ENCODE measurements at places on chromosomes 1 and 21. TPM values are rescaled to one million over a fixed set of nuclear protein-coding genes. Genes with fewer than 3 reads are reported as not detected.
A peak's percentile ranks its signal among the peaks of the same experiment; 100 is the strongest.

DNA sequence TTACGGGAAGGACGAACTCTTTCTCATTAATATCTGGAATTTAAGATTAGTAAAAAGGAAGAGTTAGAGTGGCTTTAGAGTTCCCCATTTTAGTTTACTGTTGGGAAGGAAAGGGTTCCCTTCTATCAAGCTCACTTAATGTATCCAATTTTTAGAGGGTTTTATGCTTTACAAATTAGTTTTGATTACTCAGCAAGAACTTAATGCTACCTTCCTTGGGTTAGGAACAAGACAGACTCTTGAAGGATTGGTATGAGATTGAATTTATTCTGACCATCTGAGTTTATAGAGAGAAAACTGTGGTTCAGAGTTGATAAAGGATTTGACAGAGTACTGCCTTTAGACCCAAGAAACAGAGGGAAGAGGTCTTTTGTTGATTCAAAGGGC, 29.5 kb upstream of the RGS4 start:
- H3K27ac ChIP-seq = no peak overlapping the region
- DNase-seq = no peak
- no peaks in the 10 kb centered on the region for H3K36me3 ChIP-seq
- peaks cover 21% of the 10 kb centered on the region for H3K4me1 ChIP-seq
- H3K27me3 ChIP-seq = no peaks in the 10 kb centered on the region
- no peak overlapping the region for H3K4me3 ChIP-seq

DNA sequence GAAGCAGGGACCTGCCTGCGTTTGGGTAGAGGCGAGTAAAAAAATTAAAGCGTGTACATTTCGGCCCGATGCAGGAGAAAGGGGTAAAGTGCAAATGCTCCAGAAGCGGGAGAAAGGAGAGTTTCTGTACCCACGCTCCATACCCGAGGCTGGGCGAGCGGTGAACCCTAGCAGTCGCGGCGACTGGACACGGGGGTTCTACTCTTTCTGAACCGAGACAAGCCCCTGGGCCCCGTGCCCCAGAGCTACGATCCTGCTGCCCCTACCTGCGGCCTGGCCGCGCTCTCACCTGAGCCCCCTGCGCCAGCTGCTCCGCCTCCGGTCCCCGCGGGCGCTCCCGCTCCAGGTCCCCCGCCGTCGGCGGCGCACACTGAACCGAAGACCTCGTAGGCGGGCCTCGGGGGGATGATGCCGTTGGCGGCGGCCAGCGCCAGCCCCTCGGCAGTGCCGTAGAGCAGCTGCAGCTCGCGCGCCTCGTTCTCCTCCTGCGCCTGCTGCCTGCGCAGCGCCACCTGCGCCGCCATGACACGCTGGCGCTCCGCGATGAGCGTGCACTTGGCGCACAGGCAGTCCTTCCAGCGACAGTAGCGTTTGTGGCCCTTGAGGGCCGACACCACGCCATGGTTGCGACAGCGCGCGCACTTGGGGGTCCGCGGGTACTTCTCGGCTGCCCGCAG, 2.4 kb downstream of the DMRTA2 start:
- no peak overlapping the region for H3K27ac ChIP-seq
- H3K27me3 ChIP-seq = peaks cover 100% of the 10 kb centered on the region
- no peak overlapping the region for H3K4me3 ChIP-seq
- peaks cover 3% of the 10 kb centered on the region for H3K4me1 ChIP-seq
- H3K36me3 ChIP-seq = no peaks in the 10 kb centered on the region

IGSF3 gene
- total RNA-seq = 2.2 TPM

RHEX gene
- total RNA-seq = not detected

KRTAP12-2 gene
- total RNA-seq = not detected

DNA sequence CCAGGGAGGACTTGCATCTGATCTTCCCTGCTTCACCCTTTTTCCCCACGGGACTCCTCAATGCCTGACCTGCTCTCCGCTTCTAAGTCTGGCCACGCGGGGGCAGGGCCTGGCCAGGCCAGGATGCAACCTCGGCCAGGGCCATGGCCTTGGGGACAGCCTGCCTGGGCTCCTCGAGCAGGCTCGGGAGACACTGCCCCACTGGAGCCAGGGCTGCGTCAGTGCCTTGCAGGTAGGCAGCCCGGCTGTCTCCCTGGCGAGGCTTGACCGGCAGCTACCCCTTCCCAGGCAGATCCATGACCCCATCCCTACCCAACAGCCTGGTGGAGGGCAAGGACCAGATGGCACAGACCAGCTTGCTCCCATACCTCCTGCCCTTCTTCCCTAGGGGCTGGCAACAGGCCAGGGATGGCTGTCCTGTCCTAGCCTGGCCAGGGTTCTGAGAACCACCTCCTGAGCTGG, 2.7 kb upstream of the PRDM16 start:
- peaks cover 71% of the 10 kb centered on the region for H3K27me3 ChIP-seq
- H3K27ac ChIP-seq = no peak overlapping the region
- no peaks in the 10 kb centered on the region for H3K4me1 ChIP-seq
- no peak overlapping the region for H3K4me3 ChIP-seq

GRCh38 chr1:153869486-153869885, 53.3 kb downstream of the GATAD2B start:
- no peak for DNase-seq
- H3K27ac ChIP-seq = no peak overlapping the region
- H3K36me3 ChIP-seq = no peaks in the 10 kb centered on the region
- no peaks in the 10 kb centered on the region for H3K4me1 ChIP-seq

- no peaks in the 10 kb centered on the region for H3K27me3 ChIP-seq
- no peak overlapping the region for H3K27ac ChIP-seq
- no peaks in the 10 kb centered on the region for H3K4me1 ChIP-seq
- no peaks in the 10 kb centered on the region for H3K36me3 ChIP-seq
Observed at GRCh38 chr1:199878823-199879222, 148.7 kb upstream of the NR5A2 start.

RGL1 gene
- 35.3 TPM for total RNA-seq

CD84 gene
- not detected for total RNA-seq

GRCh38 chr1:15070145-15070748, 83.3 kb upstream of the TMEM51 start:
- H3K4me1 ChIP-seq = no peaks in the 10 kb centered on the region
- no peak overlapping the region for H3K27ac ChIP-seq
- no peak overlapping the region for H3K4me3 ChIP-seq
- no peaks in the 10 kb centered on the region for H3K27me3 ChIP-seq
- no peaks in the 10 kb centered on the region for H3K36me3 ChIP-seq
- no peak for DNase-seq

CD1E gene
- total RNA-seq = not detected

OR2T29 gene
- not detected for total RNA-seq

DNA sequence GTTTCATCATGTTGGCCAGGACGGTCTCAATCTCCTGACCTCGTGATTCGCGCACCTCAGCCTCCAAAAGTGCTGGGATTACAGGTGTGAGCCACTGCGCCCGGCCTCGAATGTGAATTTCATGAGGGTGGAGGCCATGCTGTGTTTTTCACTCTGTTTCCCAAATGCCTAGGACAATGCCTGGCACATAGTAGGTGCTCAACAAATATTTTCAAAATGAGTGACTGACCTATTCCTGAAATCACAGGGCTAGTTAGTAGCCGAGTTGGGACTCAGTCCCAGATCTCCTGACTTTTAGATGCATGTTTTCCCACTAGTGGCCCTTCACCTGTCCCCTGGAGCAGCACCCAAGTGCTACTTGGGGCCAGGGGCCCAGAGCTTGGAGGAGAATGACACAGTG, 6.4 kb upstream of the GPR37L1 start:
- H3K4me1 ChIP-seq = no peaks in the 10 kb centered on the region
- peaks cover 3% of the 10 kb centered on the region for H3K27me3 ChIP-seq
- H3K27ac ChIP-seq = no peak overlapping the region
- H3K36me3 ChIP-seq = no peaks in the 10 kb centered on the region

ATP5PO gene
- 190 TPM for total RNA-seq

DNA sequence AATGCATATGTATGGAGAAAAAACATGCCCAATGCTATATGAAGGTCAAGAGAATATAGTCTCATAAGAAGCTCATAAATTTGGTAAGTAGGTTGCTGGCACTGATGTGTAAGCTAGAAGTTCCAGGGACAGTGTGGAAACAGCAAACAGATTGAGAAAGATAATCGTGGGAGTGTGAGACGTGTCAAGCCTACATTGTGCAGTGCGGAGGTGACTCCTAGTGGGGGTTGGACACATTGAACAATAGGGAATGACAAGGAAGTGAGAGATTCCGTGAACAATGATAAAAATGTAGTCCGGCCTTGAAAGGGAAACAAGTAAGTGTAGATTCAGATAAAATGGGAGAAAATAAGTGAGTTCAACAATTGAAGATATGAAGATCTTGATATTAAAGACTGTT, 788.4 kb upstream of the PRMT6 start:
- no peaks in the 10 kb centered on the region for H3K27me3 ChIP-seq
- H3K27ac ChIP-seq = no peak overlapping the region
- no peaks in the 10 kb centered on the region for H3K4me1 ChIP-seq
- H3K36me3 ChIP-seq = no peaks in the 10 kb centered on the region

GRCh38 chr1:20048563-20048962, 21.4 kb upstream of the PLA2G5 start:
- no peaks in the 10 kb centered on the region for H3K36me3 ChIP-seq
- H3K4me3 ChIP-seq = no peak overlapping the region
- H3K27me3 ChIP-seq = no peaks in the 10 kb centered on the region
- DNase-seq = no peak

FAM229A gene
- total RNA-seq = 11.6 TPM

DNA sequence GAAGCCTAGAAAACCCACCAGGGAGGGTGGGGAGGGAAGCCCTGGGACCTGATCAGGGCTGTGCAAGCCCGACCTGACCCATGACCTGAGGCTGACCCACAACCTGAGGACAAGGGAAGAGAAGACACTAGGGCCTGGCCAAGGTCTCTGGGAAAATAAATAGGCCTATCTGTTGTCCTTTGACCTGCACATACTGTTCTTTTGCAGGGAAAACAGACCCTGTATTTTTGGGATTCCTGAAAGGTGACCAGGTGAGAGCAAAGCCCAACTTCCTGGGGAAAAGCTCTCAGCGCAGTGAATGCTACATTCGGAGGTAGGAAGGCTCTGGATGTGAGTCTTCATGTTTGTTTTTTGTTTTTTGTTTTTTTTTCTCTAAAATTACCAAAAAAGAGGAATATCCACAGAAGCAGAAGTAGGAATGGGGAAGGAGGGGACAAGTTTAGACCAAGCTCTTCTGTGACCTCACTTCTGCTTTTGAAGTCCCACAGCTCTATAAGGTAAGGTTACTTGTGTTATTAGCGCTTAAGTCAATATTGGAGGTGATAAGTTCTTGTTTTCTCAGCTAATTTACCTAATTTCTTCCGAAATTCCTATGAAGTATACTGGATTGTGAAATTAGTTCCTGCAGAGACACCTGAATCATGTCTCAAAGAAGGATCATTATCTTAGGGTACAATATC, 26.2 kb upstream of the LYST start:
- no peak for DNase-seq
- H3K27ac ChIP-seq = no peak overlapping the region
- H3K27me3 ChIP-seq = no peaks in the 10 kb centered on the region
- no peaks in the 10 kb centered on the region for H3K4me1 ChIP-seq
- H3K36me3 ChIP-seq = no peaks in the 10 kb centered on the region

GRCh38 chr21:17231124-17231523, 281.7 kb upstream of the CXADR start:
- no peaks in the 10 kb centered on the region for H3K27me3 ChIP-seq
- no peak for DNase-seq
- no peaks in the 10 kb centered on the region for H3K4me1 ChIP-seq
- H3K27ac ChIP-seq = no peak overlapping the region

GRCh38 chr1:200495901-200496300, 86.1 kb upstream of the ZNF281 start:
- H3K27ac ChIP-seq = no peak overlapping the region
- no peaks in the 10 kb centered on the region for H3K27me3 ChIP-seq
- no peaks in the 10 kb centered on the region for H3K4me1 ChIP-seq
- H3K4me3 ChIP-seq = no peak overlapping the region
- no peaks in the 10 kb centered on the region for H3K36me3 ChIP-seq
- no peak for DNase-seq

DNA sequence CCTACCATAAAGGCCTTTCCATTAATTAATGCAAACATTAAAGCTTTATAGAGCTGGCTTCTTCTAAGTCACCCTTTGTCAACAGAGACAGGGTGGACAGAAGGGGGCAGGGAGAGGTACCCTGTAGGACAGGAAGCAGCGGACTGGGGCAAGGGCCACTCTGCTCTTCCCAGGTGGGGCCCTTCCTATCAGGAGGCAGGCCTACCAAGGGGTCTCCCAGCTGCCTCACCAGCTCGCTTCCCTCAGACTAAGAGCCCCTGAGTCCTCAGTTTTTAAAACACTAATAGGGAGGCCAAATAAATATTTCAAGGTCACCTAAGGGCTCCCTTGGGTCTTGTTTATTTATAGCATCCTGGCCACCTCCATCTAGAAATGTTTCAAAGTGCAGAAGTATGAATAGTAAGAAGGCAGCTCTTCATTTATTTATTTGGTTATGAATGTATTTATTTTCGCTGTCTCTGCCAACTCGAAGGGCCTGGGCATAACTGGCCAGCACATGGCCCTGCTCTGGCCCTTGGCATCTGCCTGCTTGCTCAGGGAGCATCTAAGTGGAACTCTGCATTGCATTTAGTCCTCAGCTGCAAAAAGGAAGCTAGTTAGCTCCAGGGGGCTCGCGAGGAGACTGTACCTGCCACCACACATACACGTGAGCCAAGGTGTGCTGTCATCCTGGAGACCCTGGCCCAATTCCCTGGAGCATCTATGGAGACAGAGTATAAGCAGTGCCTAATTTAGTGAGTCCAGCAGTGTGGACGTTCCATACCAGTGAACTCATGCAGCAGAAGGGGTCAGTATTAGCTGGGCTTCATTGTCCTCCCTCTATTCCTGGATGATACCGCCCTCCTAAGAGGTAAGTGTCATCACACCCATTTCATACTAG, 395.1 kb upstream of the VAMP3 start:
- DNase-seq = no peak
- no peak overlapping the region for H3K27ac ChIP-seq
- H3K4me3 ChIP-seq = no peak overlapping the region
- peaks cover 32% of the 10 kb centered on the region for H3K4me1 ChIP-seq
- H3K27me3 ChIP-seq = no peaks in the 10 kb centered on the region
- no peaks in the 10 kb centered on the region for H3K36me3 ChIP-seq

- no peak overlapping the region for H3K4me3 ChIP-seq
- no peaks in the 10 kb centered on the region for H3K27me3 ChIP-seq
- DNase-seq = no peak
- H3K36me3 ChIP-seq = no peaks in the 10 kb centered on the region
- H3K4me1 ChIP-seq = no peaks in the 10 kb centered on the region
Observed at GRCh38 chr1:50454911-50455310, 31.7 kb upstream of the DMRTA2 start.

PEX10 gene
- total RNA-seq = 23.0 TPM

SPATA45 gene
- total RNA-seq = not detected

- H3K4me1 ChIP-seq = peaks cover 42% of the 10 kb centered on the region
- H3K27ac ChIP-seq = peak overlapping the region; percentile 100
- DNase-seq = no peak
- no peaks in the 10 kb centered on the region for H3K27me3 ChIP-seq
Observed at GRCh38 chr1:85277802-85278201, 1.4 kb upstream of the BCL10 start.

DNA sequence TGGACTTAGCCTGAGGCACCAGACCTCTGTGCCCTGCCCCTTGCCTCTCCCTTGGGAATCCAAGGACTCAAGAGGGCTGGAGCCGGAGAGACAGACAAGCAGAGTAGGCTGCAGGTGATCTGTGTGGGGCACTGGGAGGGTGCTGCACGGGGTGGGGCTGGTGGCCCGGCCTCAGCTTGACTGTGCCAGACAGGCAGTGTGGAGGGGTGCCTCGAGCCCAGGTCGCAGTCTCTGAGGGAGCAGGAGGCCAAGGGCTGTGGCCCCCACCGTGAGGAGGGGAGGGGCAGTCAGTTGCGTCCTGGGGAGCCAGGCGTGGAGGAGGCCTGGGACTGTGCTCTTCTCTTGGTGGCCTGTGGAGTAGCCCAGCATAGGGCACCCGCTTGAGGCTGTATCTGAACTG, 4.0 kb downstream of the GABRD start:
- H3K4me3 ChIP-seq = no peak overlapping the region
- H3K36me3 ChIP-seq = no peaks in the 10 kb centered on the region
- H3K27me3 ChIP-seq = peaks cover 24% of the 10 kb centered on the region
